Fibroblast of pulmonary artery (primary cell): ENCODE measurements at places on chromosomes 5 and 9.

- DNase-seq = no peak
Measured at GRCh38 chr5:91841423-91841822, 458.3 kb upstream of the ARRDC3 start.

DNA sequence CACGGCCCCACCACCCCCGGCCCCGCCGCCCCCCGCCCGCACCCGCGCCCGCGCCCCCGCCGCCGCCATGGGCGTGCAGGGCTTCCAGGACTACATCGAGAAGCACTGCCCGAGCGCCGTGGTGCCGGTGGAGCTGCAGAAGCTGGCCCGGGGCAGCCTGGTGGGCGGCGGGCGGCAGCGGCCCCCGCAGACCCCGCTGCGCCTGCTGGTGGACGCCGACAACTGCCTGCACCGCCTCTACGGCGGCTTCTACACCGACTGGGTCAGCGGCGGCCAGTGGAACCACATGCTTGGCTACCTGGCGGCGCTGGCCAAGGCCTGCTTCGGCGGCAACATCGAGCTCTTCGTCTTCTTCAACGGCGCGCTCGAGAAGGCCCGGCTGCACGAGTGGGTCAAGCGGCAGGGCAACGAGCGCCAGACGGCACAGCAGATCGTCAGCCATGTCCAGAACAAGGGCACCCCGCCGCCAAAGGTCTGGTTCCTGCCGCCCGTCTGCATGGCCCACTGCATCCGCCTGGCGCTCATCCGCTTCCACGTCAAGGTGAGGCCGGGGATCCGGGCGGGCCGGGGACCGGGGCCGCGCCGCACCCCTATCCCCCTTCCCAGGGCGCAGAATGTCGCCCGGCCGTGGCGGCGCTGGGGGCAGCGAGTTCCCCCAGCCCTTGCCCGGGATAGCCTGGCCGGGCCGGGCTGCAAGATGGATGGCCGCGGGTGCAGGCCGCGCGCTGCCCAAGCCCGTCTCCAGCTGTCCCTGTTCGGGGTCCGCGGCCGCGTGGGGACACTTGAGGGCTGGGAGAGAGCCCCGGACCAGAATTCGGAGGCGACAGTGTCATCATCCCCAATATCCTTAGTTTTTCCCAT lies 594 bp downstream of the FAM120A start:
- DNase-seq = peak; percentile 34

- DNase-seq = no peak
Measured at GRCh38 chr9:132637351-132637750, 32.4 kb downstream of the DDX31 start.

GRCh38 chr9:4549751-4550295 lies 59.6 kb downstream of the SLC1A1 start:
- DNase-seq = peak; percentile 90

GRCh38 chr5:74648835-74649293 lies 8.3 kb upstream of the ENC1 start:
- peak; percentile 82 for DNase-seq

- peak; percentile 25 for DNase-seq
Measured at GRCh38 chr9:94472806-94473360, 82.0 kb upstream of the PCAT7 start.

- no peak for DNase-seq
Measured at GRCh38 chr5:62661126-62661525, 82.5 kb downstream of the LRRC70 start.

DNA sequence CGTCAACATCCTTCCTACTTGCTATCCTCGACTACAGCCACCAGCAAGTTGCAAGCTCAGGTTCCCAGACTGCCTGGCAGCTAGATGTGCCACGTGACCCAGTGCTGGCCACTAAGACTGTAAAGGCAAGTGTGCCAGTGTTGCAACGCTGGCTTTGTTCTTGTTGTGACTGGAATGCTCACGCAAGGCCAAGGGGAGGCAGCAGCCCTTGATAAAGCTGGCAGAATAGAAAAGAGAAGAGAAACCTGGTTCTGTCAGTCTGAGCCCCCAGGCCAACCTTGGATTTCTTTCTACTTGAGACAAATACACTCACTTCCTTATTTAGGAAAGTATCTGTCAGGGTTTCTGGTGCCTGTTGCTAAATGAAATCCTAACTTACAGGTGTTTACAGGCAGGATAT lies 113.0 kb downstream of the KLHL3 start:
- peak; percentile 41 for DNase-seq

- DNase-seq = no peak
Measured at GRCh38 chr5:149198148-149198547, 56.9 kb downstream of the ABLIM3 start.

DNA sequence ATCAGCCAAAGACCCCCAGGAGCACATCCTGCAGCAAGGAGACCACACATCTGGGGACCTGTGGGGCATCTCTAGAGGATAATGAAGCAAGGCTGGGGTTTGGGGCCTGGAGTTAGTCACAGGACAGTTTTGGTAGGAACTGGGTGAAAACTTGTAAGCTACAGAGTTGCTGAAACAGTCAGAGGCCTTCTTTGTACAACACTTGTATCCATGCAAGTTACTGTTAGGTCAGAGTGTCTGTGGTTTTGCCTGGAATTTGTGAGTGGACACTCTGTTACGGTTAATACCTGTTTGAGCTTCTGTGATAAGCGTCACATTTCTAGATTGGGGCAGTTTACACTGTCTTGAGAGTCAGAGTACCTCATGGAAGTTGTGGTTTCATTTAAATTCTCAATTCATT lies 22.6 kb upstream of the ASPN start:
- DNase-seq = no peak

DNA sequence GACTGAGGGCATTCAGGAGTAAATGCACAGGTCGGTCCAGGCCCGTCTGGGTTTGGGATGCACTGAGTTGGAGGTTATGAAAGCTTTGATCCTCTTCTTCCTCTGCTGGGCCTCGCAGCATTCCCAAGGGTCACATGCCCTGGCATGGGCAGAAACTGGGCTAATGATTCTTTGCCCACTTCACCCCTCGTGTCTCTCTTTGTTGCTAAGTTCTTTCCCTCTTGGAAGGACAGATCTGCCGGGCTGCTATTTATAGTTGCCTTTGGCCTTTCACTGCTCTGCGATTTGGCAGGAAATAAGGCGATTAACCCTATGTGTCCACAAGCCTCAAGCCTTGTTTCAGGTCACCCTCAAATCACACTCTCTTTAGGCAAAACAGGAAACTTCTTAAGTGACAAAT lies 66.9 kb downstream of the ENTREP1 start:
- no peak for DNase-seq
